Femur (tissue), 1 donor: ENCODE measurements at places on chromosomes 6 and 20.

DNA sequence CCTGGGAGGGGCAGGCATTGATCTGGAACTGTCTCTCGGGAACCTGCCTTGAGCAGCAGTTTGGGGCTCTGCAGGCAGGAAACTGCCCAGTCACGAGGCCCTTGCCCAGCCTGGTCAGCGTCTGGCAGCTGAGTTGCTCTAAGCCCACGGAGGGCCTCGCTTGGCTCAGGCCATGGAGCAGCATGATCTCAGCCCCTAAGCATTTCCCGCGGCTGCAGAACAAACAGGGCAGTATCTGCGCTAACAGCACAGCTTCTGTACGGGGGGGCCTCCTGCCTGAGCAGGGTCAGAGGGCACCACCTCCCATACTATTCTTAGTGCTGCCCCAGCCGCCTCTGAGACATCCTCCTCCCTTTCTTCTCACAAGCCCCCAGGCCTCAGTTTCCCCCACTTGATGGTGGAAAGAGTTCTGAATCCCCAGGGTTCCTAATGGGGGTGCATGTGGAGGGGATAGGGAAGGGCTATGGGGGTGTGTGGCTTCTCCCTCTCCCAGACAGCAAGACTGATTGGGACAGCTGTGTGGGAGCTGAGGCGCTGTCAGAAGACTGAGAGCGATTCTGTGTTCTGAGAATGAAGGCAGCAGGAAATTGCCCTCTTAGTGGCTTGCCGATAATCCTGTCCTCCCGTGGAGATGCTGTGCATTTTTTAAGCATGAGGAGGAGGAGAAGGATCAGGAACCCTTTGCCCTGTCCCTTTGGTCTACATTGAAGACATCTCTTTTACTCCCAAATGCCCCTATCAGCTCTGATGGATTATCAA is 46.4 kb downstream of the MOCS1 start:
- DNase-seq = peak; percentile 87

GRCh38 chr6:37170273-37171200 is 585 bp downstream of the PIM1 start:
- peak; percentile 72 for DNase-seq

DNA sequence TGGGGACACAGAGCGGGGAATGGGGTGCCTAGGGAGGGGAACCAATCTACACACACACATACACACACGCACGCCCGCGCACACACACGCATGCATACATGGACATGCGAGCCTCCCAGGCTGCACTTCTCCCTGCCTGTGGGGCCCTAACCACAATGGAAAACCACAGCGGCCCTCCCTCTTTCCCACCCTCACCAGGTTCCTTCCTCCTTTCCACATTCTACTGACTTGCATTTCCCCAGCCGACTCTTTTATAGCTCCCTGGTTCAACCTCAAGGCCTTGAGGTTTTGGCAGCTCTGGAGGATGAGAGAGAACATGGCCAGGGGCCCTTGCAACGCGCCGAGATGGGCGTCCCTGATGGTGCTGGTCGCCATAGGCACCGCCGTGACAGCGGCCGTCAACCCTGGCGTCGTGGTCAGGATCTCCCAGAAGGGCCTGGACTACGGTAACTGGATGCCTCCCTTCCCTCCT is at the start of gene BPI:
Gene BPI, plus strand, starts transcription at position 249 of the 472 bp plus-strand sequence. Its CDS starts 68 bp downstream, at position 317.
- peak; percentile 84 for DNase-seq

DNA sequence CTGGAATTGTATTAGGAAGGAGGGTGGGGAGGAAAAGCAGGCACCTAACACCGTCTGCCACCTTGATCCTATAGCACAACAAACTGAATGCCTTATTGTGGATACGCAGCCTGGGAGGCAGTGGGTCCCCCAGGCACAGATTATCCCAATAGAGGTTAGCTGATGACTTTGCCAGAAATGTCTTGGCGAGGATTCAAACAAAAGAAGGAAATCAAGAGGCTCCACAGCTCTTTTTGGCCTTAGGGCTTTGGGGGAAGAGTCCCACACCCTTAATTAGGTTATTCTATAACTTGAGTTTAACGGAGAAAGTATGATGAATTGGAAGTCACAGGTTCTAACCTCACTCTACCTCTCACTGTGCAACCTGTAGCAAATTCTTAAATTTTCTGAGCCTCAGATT is 102.0 kb downstream of the MRPL14 start:
- peak; percentile 10 for DNase-seq

DNA sequence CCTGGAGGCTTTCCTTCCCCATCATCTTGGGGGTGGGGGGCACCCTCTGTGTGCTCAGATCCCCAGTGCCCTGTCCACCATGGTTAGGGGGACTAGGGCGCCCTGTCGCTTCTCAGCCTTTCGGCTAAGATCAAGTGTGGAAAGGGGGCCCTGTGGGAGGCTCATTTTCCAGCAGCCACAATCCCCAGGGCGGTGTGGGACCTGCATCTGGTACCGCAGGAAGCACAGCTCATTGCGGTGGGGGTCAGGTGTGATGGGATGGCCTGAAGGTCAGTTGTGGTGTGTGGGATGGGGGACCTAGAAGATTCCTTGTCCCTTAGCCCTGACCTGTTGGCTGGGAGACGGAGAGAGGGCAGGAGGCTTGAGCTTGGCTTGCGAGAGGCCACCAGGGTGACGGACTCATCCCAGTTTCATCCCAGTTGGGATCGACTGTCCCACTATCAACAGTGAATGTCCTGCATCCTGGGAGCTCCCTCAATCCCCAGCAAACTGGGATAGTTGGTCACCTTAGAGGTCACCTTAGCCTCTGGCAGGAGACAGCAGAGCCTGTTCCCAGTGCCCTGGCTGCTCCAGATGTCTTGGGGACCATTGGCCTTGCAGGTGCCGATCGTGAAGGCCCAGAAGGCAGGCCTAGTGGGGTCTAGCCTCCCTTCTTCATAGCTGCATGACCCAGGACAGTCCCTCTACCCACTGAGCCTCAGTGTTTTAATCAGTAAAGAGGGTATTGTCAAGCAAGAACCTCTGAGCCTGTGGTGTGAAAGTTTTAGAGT is 64.5 kb upstream of the PMEPA1 start:
- DNase-seq = no peak

DNA sequence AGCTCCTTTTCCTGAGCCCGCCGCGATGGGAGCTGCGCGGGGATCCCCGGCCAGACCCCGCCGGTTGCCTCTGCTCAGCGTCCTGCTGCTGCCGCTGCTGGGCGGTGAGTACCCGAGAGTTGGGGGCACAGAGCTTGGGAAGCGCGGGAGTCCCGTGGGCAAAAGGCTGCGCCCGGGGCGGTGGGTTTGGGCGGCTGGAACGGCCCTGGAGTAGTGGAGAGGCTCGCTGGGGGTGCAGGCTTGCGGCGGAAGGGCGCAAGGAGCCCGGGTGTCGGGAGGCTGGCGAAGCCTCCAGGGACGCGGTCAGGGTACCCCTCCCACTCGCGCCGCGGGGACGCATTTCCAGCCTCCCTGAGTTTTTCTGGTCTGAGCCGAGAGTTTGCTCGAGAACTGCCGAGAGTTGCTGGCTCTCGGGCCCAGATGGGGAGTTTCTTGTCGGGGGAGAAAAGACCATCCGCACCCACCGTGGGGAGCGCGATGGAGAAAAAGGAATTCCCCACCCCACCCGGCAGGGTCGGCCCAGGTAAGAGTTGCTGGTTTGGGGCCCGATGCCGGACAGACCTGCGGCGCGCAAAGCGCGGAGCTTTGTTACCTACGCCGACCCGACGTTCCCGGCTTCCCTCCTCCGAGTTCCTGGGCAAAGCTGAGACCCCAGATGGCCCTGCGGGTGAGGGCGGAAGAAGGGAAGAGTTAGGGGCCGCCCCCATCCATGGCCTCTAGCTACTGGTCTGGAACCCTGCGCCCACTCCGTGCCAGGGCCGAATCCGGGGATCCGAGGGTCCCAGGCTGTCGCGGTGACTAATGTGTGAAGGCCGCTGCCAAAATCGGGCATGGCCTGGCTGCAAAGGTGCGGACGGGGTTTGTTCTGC is 584 bp downstream of the PTK7 start:
- DNase-seq = peak; percentile 57

GRCh38 chr6:49087369-49087768 is 375.7 kb downstream of the MMUT start:
- no peak for DNase-seq

GRCh38 chr6:55208478-55209458 is 34.5 kb downstream of the HCRTR2 start:
- DNase-seq = no peak

DNA sequence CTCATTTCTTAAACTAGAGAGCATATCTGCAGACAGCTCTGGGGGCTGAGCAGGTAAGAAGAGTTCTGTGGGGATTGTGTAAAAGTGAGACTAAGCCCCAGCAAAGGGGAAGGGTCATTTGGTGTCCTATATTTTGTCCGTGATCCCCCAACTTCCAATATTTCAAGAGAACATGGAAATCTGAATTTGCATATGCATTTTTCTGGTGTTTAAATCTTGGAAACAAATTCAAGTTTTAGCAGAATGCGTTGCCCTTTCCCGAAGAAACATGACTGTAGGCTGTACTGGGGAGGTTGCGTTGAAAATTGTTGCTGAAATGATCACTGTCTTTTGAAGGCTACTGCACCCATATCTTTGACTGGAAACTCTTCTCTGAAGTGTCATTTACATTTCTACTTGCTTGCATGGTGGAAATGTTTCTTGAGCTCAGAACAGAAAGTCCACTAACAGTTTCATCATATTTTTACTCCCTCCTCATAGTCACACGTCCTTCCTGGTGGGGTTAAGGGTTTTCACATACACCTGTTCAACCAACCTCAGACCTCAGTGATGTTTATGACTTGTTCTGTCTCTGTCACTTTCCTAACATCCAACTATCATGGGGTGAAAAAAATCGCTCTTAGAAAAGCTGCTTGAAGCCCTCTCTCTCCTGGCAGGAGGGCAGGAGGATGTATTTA is 140.3 kb downstream of the BCAS1 start:
- no peak for DNase-seq

- no peak for DNase-seq
Observed at GRCh38 chr6:39056191-39056590, 7.6 kb downstream of the GLP1R start.

DNA sequence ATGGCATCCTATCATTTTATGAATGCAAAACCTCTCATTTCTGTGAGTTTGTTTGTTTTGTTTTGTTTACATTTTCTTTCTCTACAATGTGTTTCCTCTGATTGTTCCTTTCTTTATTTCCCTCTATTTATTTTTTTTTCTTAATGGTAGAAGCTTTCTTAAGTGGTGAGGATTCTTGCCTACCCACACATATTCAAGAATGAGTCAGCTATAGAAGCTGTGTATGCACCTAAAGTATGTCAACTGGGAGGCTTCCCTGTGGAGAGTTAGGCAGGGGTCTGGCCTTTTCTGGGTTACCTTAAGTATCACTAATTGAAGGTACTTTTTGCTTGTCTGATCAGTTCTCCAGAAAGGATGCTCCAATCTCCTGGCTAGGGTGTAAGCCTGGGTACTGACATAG is 354.0 kb downstream of the ESR1 start:
- no peak for DNase-seq

DNA sequence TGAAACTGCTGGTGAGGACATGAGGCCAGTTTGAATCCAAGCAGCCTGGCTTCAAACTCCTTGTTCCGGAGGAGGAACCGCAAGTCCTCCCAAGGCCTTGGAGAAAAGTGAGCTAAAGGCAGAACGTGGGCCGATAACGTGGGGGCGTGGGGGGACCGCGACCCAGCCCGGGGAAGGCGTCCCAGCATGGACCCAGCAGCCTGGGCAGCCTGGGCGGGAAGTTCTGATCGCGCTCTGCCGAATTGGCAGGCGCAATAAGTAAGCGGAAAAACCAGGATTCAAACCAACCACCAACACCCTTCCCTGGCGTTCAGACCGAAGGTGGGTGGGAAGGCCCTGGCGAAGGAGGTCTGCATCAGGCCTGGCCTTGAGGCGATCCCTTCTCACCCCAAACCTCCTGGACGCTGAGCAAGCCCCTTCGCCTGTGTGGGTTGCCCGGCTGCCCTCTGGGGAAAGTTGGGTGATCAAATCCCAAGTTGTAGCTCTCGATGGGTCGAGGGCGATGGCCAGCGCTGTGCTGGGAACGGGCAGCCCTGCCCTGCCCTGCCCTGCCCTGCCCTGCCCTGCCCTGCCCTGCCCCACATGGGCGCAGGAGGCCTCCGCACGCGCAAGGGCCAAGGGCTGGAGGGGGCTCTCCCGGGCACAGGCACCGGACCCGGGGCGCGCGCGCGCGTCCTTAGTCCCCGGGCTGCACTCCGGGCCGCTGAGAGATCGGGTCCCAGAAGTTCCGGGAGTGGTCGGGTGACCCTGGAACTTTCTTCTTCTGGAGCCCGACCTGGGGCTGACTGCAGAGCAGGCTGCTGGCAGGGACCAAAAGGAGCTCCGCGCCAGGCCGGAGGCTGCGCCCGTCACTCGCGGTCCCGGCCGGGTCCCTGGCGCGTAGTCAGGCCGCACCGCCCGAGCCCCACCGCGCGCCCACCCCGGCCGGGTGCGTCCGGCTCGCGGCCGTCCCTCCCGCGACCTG is 637 bp upstream of the SLC22A3 start:
- no peak for DNase-seq

GRCh38 chr6:106334646-106335448 is 9.3 kb upstream of the ATG5 start:
- peak; percentile 28 for DNase-seq

DNA sequence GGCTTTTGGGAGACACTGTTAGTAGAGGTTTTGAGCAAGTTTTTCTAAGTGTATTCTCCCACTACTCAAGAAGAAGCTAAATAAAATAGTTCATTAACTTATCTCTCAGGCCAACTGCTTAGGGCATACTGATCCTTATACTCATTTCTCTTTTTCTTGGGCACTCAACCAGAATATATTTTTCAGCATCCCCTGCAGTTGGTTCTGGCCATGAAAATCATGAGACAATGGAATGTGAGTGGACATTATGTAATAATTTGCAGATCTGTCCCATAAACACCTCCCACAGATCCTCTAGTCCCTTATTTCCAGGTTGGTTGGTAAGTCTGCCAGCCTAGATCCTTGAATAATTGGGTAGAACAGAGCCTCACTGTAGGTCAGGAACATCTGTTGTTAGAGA is 136.7 kb downstream of the AIG1 start:
- DNase-seq = no peak

DNA sequence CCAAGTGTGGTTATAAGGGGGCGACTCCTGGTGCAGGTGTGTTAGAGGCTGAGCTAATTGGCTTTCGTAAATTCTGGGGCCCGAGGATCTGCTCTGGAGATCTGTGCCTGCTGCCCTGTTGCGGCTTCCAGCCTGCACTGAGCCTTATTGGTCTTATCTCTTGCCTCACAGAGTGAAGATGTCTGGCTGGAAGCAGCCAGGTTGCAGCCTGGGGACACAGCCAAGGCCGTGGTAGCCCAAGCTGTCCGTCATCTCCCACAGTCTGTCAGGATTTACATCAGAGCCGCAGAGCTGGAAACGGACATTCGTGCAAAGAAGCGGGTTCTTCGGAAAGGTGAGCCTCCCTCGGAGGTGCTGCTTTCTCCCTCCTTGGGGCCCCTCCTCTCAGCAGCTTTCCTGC is 20.0 kb downstream of the PRPF6 start:
- DNase-seq = no peak
